ENCODE measurements at places on chromosomes 6 and 20.

GRCh38 chr6:4358414-4359107 lies 223.2 kb upstream of the ECI2 start:
- no peak for DNase-seq

GRCh38 chr20:3106658-3107463 lies 22.3 kb upstream of the AVP start:
- DNase-seq = no peak

- DNase-seq = no peak
Measured at GRCh38 chr6:37551867-37552266, 52.2 kb upstream of the CCDC167 start.

DNA sequence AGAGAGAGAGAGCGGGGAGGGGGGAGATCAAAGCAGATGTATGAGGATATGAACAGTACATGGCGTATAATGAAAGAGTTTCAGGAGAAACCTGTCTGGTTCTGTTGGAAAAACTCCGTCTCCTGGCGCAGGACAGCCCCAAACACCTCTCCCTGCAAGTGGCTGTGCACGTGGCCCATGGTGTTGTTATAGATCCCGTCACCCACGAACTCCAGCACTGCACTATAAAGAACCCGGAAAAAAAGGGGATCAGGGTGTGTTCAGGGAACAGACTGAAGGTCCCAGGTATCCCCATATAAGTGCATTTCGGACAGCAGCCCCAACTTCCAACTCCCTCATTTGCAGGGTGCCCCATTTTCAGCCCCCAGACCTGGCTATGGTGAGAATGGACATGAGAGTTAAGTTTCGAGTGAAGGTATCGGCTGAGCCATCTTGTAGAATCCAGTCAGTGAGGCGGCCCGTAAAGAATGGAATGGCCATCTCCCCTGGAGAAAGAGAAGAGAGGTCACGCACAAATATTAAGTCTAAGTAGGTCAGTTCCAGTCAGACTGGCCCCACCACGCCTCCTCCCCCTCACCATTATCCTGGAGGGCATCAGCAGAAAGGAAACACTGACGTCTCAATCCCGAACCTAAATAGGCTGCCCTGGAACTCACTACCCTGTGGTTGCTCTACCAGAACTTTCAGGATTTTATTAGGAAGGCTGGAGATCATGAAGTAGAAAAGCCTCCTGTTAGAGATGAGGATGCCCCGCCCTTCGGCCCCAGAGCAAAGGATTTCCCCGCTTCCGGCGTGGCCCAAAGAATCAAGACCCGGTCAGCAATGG lies 1.3 kb downstream of the TAP1 start:
- DNase-seq = no peak

DNA sequence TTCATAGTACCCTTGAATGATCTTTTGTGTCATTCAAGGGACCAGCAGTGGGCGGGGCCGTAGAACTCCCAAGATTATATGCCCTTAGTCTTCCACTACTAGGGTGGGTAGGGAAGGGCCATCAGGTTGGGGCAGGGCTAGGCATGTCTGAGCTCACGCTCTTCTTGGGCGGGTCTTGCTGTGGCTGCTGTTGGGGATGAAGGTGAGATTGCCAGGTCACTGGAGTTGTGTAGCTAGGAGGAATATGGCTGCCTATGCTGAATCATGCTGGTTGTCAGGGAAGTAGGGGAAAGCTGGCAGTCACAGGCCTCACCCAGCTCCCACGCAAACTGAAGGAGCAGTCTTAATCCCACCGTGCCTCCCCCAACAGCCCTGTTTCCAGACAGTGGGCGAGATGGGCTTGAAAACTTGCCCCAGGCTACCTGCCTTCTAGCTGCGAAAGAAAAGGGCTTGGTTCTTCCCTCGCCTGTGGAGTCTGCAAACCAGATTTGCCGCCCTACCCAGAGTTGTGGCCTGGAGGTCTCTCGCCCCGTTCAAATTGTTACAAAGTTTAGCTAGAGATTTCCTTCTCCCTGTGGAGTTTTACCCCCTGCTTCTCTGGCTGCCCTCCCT lies 76.4 kb upstream of the ADGRF4 start:
- no peak for DNase-seq

DNA sequence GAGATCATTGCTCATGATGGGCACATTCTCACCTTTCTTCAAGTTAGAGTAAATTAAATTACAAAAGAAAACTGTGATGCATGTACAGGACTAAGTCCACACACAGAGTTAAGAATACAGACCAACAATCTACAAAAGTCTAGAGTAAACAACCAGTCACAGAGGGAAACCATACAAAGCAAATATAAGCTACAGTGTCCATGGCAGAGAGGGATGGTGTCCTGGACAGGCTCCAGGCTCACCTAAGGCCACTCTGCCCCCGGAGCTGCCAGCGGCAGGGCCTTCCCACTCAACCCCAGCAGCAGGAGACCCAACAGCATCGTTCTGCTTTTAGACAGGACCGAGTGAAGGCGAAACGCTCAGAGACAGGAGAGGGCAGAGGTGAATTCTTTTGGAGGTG lies 16.0 kb downstream of the PDE10A start:
- DNase-seq = no peak

GRCh38 chr6:105424175-105424783 lies 21.4 kb upstream of the PREP start:
- peak; percentile 73 for DNase-seq
